ENCODE measurements at places on chromosomes 12 and 14. TPM values are rescaled to one million over a fixed set of nuclear protein-coding genes. Genes with fewer than 3 reads are reported as not detected.

The DACT1 gene
- total RNA-seq = 56.0 TPM

The OR6C2 gene
- total RNA-seq = not detected

The GLIPR1L1 gene
- not detected for total RNA-seq

The KRT1 gene
- total RNA-seq = not detected

The SOAT2 gene
- total RNA-seq = not detected

The C14orf132 gene
- 17.0 TPM for total RNA-seq

The VWF gene
- total RNA-seq = 1.3 TPM

The ACVRL1 gene
- total RNA-seq = 24.1 TPM

The RAD9B gene
- 0.44 TPM for total RNA-seq

The APOF gene
- not detected for total RNA-seq

Measured in placental pericyte (primary cell).